Stimulated activated CD4-positive, alpha-beta T cell treated with anti-CD3 and anti-CD28 coated beads, Interleukin-2, amount 100 ng/mL, for 48 hours (primary cell): ENCODE measurements at places on chromosomes 1 and 21.

DNA sequence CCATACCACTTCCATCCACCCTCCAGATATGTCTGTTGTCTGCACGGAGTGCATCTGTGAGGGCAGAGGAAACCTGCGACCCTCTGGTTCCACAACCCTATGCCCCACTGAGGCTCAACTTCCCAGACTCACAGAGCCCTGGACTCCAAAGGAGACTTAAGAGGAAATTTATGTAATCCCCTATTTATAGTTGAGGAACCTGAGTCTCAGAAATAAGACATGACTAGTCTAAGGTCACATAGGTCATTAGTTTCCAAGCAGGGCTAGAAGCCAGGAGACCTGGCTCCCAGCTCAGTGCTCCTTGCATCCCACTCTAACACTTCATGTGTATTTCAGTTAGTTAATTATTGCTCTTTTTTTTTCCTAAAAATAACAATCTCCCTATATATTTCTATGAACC is 15.7 kb upstream of the LEMD1 start:
- DNase-seq = no peak

DNA sequence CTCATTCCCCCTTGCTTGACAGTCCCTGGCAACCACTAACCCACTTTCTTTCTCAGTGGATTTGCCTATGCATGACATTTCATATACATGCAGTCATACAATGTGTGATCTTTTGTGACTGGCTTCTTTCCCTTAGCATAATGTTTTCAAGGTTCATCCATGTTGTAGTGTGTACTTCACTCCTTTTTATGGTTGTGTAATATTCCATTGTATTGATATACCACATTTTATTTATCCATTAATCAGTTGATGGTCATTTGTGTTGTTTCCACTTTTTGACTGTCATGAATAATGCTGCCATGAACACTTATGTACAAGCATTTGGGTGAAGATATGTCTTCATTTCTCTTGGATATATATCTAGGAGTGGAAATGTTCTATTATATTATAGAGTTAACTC is 127.7 kb upstream of the GRIK3 start:
- no peak for DNase-seq

- no peak for DNase-seq
Observed at GRCh38 chr1:40411294-40411693, 37.8 kb downstream of the SMAP2 start.

GRCh38 chr1:216815260-216816131 is 92.3 kb upstream of the ESRRG start:
- DNase-seq = no peak

GRCh38 chr1:14304381-14304865 is 294.1 kb upstream of the KAZN start:
- no peak for DNase-seq

- no peak for DNase-seq
Observed at GRCh38 chr1:212485913-212486618, 53.3 kb downstream of the NENF start.

GRCh38 chr1:51506537-51506936 is 12.5 kb downstream of the EPS15 start:
- DNase-seq = no peak

DNA sequence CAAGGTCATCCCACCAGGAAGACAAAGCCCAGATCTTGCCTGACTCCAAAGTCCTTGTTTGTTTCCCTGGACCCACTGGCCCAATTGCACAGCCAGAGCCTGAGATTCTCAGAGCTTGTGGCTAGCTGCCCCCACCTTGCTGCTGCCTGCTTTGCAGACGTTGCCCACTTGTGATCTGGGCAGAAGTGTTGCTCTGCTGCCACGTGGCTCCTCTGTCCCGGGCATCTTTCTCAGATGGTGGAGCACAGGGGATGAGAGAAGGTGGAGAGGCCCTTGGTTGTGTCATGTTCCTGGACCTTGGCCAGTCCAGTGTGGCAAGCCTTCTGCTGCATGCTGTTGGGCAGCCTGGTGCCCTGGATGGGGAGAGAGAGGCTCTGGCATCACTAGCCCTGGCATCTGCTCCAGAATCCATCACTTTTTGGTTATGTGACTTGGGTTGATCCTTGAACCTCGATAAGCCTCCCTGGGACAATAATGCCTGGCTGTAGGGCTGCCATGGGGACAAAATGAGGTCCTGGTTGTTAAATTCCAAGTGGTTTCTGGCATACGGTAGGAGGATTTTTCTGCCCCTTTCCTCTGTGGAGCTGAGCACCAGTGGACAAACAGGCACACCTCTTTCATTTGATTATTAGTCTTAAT is 1.5 kb upstream of the NR0B2 start:
- no peak for DNase-seq

DNA sequence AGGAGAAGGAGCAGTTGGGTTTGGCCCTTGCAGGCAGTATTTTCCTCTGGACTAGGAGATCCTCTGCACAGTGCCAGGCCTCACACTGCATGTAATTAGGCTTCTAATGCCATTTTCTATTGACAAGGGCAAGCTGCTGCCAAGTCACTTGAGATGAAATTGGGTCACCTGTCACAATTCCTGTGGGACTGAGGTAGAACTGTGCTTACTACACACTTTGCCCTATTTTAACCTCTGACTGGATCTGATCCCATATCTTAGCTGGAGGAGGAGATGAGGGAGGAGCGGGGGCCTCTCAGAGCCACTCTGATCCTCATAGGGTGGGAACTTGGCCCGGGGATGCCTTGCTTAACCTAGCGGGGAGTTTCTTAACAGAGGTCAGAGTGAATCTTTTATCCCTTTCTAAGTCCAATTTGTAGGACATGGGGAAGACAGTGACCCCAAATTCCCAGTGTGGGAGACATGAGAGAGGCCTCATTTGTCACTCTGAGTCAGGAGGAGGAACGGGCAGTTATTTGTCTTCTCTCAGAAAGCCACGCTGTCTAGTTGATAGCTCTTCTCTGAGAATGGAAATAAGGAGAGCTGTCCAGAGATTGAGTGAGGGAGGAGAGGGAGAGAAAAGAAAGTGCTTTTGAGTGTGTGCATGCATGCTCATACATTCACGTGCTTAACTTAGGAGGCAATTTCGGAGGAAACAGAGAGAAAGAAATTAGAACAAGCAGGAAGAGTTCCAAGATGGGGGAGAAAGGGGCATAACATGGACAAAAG is 121.3 kb downstream of the CACNA1E start:
- DNase-seq = no peak

- DNase-seq = no peak
Observed at GRCh38 chr1:19960591-19960990, 18.8 kb downstream of the PLA2G2A start.

GRCh38 chr1:171642197-171642596 is 10.3 kb downstream of the MYOC start:
- no peak for DNase-seq

GRCh38 chr1:205972491-205973168 is 29.4 kb upstream of the SLC26A9 start:
- no peak for DNase-seq

DNA sequence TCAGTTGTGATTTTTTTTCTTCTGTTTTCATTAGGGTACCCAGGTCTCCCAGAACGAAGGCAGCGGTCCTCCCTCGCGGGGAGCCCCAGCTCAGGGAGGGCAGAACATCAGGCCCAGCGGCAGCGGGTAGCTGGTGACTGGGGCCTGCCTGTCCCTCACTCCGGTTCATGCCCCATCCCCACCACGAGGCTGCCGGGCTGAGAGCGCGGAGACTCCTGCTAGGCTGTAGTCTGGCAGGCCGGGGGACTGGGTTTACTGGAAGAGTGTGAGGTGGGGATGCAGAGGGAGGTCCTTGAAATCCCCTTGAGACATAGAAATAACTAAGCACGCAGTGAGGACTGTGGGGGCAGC is 10.5 kb downstream of the BRINP2 start:
- no peak for DNase-seq

DNA sequence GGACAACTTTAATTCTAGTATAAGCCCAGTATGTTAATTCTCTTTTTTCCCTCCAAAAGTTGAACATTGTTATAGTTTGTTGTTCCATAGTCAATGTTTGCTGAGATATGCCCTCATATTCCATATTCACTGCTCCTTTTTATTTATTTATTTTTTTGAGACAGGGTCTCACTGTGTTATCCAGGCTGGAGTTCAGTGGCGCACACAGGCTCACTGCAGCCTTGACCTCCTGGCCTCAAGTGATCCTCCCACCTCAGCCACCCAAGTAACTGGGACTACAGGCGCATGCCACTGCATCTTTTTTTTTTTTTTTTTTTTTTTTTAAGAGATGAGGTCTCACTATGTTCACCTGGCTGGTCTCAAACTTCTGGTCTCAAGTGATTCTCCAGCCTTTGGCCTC is 38.7 kb downstream of the GFI1 start:
- no peak for DNase-seq

- no peak for DNase-seq
Observed at GRCh38 chr21:29546071-29546470, 247.3 kb downstream of the BACH1 start.

DNA sequence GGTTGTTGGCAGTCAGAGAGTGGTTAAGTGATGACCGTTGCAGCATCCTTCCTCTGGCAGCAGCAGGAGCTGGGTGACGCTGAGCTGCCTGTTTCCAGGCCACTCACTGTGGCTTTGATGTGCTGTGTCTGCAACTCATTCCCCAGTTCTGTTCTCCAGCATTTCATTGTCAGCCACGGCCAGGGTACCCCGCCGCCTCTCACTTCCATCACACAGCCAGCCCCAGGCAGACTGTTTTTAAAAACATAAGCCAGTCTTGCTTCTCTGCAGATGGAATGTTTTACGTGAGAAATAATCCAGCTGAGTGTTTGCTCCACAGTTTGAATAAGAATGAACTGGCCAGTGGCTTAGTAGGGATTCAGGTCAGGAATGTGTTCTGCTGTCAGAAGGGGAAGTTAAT is 21.5 kb upstream of the ST6GALNAC3 start:
- DNase-seq = no peak

- DNase-seq = no peak
Observed at GRCh38 chr1:14217384-14217783, 381.1 kb upstream of the KAZN start.

- DNase-seq = no peak
Observed at GRCh38 chr1:93771843-93772242, 90.2 kb upstream of the BCAR3 start.

GRCh38 chr1:8323706-8324105 is 5.8 kb downstream of the SLC45A1 start:
- DNase-seq = no peak

DNA sequence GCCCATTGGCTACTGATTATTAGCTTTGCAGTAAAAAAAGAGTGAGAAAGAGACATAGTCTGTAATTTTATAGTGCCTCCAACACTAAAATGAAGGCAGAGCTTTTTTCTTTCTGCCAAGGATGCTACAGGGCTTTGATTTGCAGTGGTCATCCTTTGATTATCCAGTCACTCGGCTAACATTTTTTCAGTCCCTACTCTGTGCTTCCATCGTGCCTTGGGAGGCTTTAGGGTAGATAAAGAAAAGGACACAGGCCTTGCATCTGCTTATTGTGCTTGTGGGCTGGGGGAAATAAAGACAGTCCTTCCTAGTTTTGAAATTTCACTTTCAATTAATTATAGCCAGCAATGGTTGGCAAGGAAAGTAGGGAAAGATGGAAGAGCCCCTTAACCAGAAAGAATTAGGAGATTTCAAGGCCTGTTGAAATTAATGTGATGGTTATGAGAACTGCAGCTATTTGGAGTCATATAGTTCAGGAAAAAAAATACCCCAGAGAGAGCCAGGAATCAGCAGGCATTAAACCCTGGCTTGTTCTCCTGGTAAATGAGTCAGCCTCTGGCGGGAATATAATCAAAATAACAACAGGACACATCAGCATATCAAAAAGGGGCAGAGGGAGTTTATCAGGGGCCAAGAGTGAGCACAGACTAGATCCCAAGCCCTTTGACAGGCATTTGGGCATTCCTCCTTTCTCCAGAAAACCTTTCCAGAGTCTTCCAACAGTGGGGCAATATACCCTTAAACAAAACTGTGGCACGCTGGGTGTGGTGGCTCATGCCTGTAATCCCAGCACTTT is 27.4 kb downstream of the CACHD1 start:
- DNase-seq = no peak

GRCh38 chr1:89763649-89763986 is 57.2 kb upstream of the LRRC8D start:
- no peak for DNase-seq

GRCh38 chr1:44012941-44013609 is 18.2 kb downstream of the SLC6A9 start:
- DNase-seq = no peak

GRCh38 chr1:180631194-180631765 is 542 bp upstream of the XPR1 start:
- DNase-seq = no peak

- DNase-seq = no peak
Observed at GRCh38 chr1:193472430-193472829, 286.0 kb upstream of the B3GALT2 start.

DNA sequence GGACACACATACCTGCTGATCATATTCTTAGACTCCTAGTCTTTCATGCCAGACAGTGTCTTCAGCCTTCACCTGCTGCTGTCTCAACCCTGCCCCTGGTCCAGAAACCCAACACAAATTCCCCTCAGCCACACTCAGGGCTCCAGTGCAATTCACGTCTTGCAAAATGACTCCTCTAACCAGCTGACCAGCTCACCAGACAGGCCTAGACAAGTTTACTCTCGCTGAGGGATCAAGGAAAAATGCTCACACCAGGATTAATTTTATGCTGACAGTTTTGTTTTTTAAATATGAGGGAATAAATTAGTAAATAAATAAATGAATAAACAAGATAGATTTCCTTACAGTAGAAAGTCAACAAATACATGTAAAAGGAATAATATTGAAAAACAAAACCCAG is 28.5 kb downstream of the CCDC185 start:
- DNase-seq = no peak

DNA sequence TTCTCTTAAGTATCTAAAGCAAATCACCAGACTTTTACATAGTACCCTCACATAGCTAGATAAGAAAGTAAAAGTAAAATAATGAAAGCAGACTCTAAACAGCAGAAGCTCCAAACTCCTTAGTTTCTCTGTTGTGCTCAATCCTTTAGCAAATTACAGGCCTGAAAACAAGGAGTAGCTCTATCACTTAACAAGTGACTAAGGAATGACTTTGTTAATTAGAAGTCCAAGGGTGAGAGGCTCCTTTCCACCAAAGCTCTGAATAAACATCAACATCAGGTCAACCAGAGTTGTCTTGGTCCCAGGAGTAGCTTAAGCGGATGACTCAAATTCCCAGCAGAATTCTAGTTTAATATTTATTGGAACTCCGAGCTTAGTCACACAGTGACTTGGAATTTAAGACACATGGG is 5.9 kb downstream of the NRIP1 start:
- no peak for DNase-seq

- no peak for DNase-seq
Observed at GRCh38 chr1:230679825-230680224, 34.1 kb downstream of the AGT start.

- DNase-seq = no peak
Observed at GRCh38 chr1:228423404-228424053, 6.9 kb upstream of the TRIM17 start.

DNA sequence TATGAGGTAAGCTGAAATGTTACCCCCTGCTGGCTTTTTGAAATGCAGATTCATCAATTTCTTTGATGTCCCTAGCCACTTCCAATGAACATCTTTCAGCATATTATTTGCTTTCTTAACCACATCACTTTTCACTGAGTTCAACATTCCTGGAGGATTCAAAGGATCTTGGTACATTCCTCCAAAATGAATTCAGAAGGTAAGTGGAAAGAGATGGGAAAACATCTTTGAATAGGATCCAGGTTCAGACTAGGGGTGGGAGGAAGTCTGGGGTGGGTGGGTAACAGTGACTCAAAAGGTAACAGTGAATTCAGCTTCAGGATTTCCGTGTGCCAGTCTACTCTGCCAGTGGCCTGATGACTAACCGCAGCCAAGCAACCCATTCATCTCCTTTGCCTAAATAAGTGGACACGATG is 180.7 kb downstream of the ZC3H11B start:
- DNase-seq = no peak

- no peak for DNase-seq
Observed at GRCh38 chr21:42975886-42976608, 1.7 kb downstream of the PKNOX1 start.

- no peak for DNase-seq
Observed at GRCh38 chr21:46483300-46484295, 24.9 kb downstream of the DIP2A start.
